BJ (cell line): ENCODE measurements at places on chromosomes 5 and 9.

GRCh38 chr5:108747774-108748400 is at the start of gene FER:
Gene FER (plus strand): TSS chr5:108747897. CDS start chr5:108798183, 50,286 bp downstream.
- no peak for DNase-seq

DNA sequence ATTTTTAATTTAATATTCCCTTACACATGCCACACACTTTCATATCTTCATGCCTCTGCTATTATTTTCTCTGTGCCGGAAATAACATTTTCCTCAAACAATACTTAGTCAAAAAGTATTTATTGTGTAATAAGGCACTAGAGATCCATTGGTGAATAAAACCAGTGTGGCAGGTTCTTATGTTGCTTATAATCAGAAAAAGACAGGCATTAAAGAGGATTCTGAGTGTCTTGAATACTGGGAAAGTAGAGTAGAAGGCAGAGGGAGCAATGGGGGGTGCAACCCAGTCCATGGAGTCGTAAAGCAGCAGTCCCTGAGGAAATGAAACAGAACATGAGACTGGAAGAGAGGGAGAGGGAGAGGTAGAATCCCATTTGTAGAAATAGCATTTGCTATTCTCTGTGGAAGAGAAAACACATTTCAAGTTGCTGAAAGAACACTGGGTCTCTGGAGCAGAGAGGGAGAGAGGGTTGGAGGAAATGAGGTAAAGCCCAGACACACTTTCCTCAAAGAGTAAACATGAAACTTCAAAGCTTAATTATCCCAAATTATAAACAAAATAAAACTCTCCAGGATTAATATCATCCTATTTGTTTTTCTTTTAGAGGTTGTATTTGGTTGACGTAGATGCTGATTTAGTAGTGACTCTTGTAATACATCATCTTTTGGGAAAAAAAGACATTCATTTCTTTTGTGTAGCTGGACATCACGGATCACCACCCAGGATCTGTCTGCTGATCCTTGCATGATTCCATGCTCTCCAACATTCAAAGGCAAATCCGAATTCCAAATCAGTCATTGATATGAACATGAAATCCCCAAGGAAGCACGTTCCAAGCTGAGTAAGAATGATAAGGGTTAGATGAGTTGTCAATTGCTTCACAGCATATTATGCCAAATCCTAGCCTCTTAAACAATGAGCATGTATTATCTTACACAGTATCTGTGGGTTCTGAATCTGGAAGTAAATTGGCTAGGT is 37.4 kb upstream of the GRAMD2B start:
- no peak for DNase-seq

DNA sequence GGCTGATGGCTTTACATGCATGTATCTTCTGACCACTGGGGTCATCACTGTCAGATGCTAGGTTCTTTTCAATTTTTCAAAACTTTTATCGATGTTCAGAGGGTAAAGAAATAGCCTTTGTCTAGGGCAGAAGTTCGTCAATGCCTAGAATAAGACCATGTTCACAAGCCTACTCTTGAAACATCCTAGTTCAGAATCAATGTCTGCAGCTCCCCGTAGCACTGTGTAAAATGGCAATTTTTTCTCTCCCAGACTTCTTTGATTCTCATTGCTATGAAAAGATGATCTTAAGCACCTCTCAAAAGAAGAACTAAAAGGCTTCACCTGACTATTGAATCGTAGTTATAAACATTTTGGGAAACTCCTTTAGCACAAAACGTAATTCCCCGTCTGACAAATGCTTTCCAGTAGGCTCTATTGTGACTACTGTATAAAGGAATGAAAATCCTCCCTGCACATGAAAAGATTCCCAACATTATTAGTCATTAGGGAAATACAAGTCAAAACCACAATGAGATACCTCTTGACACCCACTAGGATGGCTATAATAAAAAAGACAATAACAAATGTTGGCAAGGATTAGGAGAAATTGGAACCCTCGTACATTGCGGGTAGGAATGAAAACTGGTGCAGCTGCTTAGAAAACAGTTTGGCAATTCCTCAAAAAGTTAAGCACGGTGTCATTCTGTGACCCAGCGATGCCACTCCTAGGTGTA is 263.5 kb downstream of the ARHGAP26 start:
- DNase-seq: peak; percentile 88

- DNase-seq: no peak
These were observed 563.0 kb upstream of the KLF4 start for GRCh38 chr9:108052431-108053080.

GRCh38 chr5:124888050-124888506 is 141.6 kb upstream of the ZNF608 start:
- no peak for DNase-seq

- DNase-seq: no peak
These were observed 82.9 kb downstream of the ANGPTL2 start for GRCh38 chr9:127039492-127039891.

GRCh38 chr9:121771851-121772599 is 120.6 kb downstream of the DAB2IP start:
- no peak for DNase-seq

- no peak for DNase-seq
These were observed 13.7 kb upstream of the SYK start for GRCh38 chr9:90787771-90788460.
